ENCODE measurements at places on chromosomes 7 and 10.

DNA sequence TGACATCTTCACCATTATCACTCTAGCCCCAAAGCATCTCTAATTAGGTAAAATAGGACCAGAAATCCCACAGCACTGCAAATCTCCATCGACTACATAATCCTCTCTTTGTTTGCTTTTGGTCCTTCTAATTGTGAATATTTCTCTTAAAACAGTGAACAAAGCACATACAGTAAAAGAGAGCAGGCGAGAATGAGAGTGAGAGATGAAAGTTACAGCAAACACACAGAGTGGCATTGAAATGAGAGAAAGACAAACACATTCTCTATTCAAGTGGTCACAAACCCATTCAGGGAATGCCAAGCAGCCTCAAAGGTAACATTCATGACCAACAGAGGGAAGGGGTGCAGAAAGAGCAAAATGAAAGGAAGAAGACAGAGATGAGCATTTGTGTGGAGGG, 109.8 kb upstream of the PTN start:
- DNase-seq: no peak

DNA sequence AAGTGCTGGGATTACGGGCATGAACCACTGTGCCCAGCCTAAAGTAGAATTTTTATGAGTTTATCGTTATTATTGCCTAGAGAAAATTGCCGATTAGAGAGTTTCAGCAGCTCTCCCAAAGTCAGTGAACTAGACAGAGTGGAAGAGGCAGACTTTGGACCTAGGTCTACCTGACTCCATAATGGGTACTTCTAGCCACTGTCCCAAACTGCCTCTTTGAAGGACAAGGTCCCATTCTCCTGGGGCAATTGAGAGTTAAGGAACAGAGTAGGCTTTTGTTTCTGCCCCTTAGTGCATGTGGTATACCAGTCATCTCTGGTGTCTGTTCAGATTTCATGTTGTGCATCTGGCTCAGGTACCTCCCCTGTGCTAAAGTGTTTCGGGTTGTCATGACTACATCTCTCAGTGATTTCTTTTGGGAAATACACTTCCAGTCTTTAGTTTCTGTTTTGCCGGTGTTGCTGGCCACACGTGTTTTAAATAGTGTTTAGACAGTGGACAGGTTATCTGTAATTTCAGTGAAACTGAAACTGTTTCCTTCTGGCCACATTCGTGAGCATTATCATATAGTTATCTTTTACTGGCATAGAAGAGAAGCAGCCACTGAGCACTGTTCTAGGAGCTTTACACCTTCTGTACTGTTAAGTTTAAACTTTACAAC, 4.7 kb downstream of the TMEM236 start:
- DNase-seq: no peak

DNA sequence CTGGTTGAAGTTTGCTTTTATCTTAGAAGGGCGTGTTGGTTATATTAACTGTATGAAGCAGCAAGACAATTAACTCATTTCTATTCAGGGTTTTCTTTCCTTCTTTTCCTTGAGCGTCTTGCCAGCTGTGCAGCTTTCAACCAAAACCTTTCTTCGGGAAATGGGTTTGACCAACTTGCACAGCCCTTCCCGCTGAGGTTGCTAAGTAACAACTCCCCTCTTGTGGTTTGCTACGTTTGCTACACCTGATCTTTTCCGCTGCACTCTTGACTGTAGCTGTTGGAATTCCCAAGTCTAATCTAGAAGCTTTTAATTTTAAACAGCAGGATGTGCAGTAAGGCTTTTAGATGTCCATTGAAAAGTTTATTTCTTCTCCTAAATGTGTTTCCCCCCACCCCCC, 116.9 kb downstream of the CDCA7L start:
- DNase-seq: no peak

GRCh38 chr10:70853038-70853437, 35.3 kb downstream of the PCBD1 start:
- DNase-seq: no peak

DNA sequence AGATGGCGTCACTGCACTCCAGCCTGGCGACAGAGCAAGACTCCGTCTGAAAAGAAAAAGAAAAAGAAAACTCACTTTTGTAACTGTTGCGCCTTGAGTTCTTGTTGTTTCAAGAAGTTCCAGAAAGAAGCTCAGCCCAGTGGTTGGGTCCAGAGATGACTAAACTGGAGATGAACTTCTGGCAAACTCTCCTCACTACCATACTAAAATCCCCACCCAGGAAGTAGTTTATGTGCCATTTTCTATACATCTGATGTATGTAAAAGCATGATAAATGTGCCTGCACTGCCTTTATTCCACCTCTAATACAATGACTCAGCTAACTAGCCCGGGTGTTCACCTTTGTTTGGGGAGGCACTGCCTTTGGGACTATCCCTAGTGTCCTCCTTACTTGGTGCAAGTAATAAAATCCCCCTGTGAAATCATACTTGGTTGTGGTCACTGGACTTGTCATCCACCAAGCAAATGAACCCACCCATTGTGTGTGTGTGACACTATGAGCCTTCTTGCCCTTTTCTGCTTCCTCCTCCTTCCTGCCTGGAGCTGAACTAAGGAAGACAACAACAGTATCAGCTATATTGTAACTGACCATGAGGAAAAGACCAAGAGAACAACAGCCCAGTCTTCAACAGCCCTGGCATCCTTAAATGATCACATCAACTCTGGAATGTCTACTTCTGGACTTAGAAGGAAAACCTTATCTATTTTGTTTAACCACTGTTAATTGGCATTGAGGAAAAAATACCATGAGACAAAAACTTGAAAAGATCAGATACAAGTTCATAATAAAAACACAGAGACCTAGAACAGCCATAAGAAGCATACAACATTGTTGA, 33.6 kb downstream of the JMJD1C start:
- no peak for DNase-seq

DNA sequence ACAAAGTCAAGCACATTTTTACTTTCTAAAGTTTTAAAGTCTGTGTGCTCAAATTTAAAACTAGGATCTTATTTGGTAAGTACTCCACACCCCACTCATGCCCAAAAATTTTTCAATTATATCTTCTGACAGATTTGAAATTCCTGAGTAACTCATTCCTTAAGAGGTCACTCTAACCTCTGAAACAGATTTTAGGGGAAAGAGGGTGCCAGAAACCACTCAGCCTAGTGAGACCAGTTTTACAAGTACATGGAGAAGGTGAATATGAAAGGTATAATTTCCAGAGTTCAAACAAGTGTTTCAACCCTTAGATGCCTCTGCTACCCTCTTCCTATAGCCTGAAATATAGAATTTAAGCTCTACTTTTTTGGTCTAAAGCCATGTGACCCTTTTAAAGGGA, 79.2 kb downstream of the C7orf25 start:
- DNase-seq: no peak

- no peak for DNase-seq
Measured at GRCh38 chr10:113022265-113022664, 72.2 kb downstream of the TCF7L2 start.

DNA sequence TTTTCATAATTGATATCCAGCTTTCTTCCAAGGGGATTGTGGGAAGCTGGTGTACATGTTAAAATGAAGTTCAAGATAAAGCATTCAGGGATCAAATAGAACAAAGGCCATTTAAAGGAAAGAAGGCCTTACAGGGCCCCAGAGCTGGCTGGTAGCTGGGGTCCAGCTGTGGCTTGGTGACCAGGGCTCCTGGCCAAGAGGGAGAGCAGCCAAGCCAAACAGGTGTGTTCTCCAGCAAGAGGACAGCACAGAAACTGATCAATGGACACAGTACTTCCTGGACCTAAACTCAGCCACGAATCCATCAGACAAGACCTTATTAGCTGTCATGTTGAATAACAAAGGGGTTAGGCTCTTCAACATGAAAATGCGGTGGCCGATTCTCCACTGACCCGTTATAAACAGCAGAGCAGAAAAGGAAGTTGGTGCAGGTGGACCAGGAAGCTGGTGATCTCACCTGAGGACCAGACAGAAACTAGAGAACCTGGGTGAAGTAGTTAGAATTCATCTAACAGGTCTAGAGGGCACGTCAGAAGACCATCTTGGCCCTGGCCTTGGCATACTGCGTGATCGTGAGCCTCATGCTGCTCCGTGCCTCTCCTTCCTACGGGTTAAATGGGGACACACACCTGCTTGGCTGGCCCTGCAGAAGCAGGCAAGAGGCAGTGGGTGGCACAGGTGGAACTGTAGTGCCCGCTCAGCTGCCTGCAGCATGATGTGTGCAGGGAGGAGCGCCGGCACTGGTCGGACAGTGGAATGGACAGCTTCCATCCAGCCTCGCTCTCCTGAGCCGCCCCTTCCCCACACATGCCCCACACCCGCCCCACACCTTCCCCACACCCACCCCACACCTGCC, 53.8 kb downstream of the PARP12 start:
- no peak for DNase-seq

DNA sequence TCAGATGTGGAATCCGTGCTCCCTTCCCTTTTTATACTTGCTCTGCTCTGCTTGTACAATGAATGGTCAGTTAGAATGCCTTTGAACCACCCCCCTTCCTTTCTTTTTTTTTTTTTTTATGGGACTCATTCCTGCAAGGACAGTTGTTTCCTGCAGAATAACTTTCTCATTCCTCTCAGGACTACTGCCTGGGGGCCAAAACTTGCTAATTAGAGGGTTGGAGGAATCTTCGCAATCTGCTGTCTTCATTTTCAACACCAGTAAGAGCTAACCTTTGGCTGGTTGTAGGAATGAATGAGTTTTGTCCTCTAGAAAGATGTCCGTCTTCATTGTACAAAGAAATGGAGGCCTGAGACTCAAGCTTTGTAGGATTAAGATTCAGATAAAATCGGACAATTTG, 868.1 kb downstream of the LRMDA start:
- no peak for DNase-seq

DNA sequence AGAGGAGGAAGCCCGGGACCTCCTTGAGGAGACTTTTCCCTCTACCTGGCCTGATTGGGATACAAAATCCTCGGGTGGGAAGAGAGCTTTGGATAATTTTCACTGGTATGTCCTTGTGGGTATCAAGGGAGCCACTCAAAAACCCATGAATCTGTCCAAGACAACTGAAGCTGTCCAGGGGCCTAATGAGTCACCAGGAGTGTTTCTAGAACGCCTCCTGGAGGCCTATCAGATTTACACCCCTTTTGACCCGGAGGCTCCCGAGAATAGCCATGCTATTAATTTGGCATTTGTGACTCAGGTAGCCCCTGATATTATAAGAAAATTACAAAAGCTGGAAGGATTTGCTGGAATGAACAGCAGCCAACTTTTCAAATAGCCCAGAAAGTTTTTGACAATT, 38.6 kb downstream of the ZNF25 start:
- no peak for DNase-seq

- no peak for DNase-seq
Measured at GRCh38 chr10:36526033-36526432, 599.4 kb upstream of the ANKRD30A start.

- DNase-seq: no peak
Measured at GRCh38 chr7:123185756-123186155, 14.0 kb downstream of the SLC13A1 start.

- DNase-seq: no peak
Measured at GRCh38 chr10:33337326-33337957, 3.0 kb upstream of the NRP1 start.

DNA sequence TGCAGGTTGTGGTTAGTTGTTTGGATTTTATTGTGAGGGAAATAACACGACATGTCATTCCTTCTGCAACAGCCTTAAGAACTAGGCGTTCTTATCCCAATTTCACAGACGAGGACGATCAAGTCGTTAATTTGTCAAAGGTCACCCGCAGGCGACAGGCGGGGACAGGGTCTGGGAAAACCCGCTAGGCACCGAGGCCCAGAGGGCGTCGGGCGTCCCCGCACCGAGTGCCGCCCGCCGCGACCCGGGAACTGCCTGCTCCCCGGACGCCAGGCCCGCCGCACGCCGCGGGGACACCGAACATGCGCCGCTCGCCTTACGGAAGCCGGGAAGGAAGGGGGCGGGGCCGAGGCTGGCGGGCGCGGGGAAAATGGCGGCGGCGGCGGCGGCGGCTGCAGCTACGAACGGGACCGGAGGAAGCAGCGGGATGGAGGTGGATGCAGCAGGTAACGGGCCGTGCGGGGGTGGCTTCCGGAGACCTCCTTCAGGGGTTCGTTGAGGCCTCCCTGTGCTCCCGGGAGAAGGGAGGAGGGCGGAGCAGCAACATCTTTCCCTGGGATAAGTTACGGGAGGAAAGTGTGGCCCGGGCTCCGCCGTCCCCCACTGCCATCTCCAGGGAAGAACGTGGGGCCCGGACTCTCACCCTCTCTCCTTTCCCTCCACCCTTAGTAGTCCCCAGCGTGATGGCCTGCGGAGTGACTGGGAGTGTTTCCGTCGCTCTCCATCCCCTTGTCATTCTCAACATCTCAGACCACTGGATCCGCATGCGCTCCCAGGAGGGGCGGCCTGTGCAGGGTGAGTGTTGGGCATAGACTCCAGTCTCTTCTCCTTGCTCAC, at the start of gene COPS6:
TSS of gene COPS6 (plus strand) at position 349 of the 837 bp plus-strand sequence. CDS start at position 371, 22 bp downstream.
- peak; percentile 17 for DNase-seq

DNA sequence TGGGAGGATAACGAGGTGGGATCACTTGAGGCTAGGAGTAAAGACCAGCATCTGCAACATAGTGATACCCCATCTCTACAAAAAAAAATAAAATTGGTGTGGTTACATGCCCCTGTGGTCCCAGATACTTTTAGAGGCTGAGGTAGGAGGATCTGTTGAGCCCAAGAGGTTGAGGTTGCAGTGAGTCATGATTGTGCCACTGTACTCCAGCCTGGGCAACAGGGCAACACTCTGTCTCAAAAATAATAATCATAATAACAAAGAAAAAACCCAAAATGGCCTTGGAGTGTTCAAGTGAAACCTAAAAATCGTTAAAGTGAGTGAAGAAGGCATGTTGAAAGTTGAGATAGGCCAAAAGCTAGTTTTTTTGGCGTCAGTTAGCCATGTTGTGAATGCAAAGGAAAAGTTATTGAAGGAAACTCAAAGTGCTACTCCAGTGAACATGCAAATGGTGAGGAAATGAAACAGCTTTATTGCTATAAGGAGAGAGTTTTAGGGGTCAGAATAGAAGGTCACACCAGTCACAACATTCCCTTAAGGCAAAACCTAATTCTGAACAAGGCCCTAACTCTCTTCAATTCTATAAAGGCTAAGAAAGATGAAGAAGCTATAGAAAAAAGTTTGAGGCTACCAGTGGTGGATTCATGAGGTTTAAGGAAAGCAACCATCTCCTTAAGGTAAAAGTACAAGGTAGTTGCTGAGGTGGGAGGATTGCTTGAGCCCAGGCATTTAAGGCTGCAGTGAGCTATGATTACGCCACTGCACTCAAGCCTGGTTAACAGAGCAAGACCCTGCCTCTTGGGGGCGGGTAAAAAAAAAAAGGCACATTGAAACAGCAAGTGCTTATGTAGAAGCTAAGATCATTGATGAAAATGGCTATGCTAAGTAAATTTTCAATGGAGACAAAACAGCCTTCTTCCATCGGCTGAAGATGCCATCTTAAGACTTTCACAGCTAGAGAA, 45.4 kb upstream of the STOX1 start:
- DNase-seq: no peak

Data from GOT3 (cell line).